RPMI7951 (cell line): ENCODE measurements at places on chromosomes 7 and 10. TPM values are rescaled to one million over a fixed set of nuclear protein-coding genes. Genes with fewer than 3 reads are reported as not detected.
A peak's percentile ranks its signal among the peaks of the same experiment; 100 is the strongest.

DNA sequence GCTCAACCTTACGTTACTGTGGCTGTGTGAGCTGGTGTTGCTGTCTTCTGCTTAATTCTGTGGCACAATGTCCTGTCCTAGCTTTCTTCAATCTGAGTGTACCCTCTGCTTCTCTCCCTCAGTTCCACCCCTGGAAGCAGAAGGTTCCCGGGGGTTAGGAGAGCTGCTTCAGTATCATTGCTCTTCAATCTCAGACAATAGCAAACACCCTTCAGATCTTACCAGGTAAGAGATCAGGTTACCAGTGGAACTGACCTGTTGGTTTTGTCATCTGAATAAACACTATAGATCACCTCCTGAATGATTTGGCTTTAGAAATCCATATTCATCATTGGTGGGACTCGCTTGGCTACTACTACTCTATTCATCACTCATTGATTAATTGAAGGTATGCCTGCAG is 48.4 kb downstream of the DNAJB9 start:
- DNase-seq, result no peak

GRCh38 chr7:151256410-151257045 is 8.0 kb upstream of the SMARCD3 start:
- no peak for DNase-seq

- DNase-seq, result no peak
These were observed 8.0 kb upstream of the KCNIP2 start for GRCh38 chr10:101851411-101852116.

Gene AGMO
- 1.1 and 1.4 TPM in 2 replicates for total RNA-seq

DNA sequence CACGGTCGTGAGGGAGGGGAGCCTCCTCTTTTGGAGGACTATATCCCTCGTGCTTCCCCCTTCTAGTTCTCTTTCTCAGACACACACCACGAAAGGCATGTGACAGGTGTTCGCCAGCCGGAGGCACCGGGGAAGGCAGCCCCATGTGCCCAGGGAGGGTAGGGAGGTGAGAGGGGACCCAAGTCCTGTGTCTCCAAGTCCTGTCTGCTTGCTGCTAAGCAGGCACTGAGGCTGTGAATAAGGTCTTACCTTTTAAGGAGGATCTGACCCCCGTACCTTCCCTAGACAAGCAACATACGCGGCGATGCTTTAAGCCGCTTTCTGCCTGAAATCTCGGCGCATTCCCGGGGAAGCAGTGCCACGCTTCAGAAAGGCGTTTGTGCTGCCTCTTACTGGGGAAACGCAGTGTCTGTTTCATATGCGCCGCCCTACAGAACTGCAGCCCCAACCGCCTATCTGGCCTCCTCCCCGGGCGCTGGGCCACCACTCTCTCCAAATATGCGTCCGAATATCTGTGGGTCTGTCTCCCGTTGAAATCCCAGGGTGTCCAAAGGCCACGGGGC is 770 bp downstream of the PLXNA4 start:
- DNase-seq, result peak; percentile 61

GRCh38 chr10:97361537-97361901 is 27.0 kb upstream of the FRAT2 start:
- DNase-seq, result no peak

Gene EGR2
- 2.3 and 5.9 TPM in 2 replicates for total RNA-seq

Gene HHEX
- total RNA-seq, result 0.60 and 1.2 TPM in 2 replicates

DNA sequence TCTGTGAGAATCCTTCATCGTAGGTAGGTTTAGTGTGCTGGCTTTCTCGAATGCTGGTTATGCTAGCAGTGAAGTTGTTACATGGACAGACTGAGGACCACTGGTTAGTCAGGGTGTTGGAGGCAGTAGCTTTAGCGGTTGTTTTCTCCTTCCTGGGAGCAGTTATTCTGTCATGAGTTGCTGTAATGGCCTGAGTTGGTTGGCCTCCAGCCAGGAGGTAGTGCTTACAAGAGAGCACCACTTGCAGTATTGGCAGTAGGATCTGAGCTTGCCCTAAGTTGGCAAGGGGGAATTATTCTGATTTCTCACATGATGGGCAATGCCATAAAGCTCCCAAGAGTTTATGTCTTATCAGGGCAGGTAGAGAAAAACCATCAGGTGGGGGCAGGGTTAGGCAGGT is 58.0 kb downstream of the IPMK start:
- peak; percentile 2 for DNase-seq

DNA sequence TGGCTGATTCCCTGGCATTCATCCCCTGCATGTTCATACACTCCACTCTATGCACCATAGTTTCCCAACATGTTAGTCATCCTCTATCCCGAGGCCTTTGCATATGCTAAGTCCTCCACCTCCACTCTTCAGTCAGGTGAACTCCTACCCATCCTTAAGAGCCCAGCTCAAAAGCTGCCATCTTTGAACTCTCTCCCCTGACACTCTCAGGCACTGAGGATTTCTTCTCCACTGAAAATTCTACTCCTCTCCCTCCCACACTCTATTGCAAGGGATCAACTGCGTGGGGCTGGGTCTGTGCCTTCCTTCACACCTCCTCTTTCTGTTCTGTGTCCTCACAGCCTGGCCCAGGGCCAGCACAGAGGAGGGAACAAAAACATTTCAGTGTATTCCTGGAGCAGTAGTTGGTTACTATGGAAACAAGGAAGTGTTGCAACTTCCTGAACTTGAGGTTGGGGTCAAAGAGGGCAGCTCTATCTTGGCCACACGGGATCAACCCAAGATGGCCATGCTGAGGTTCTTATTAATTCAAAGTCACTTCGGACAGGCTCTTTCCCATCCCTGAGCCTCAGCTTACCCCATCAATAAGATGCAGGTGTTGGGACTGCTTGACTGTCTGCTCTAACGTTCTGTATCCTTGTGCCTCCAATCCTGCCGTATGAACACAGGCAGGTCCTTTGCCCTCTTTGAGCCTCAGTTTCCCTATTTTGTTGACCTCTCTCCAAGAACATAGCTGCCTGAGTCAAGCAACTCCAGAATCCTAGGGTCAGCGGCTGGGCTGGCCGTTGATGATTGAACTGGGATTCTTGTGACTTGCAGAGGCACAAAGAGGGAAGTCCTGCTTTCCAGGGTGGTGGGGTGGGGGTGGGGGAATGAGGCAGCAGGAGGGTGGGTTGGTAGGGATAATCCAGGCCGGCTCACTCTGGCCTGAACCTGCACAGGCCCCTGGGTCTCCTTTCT is 15.5 kb downstream of the ZMIZ1 start:
- DNase-seq, result peak; percentile 94

- no peak for DNase-seq
These were observed 192.8 kb upstream of the AKR1E2 start for GRCh38 chr10:4633186-4633585.

Gene PPP1R17
- total RNA-seq, result not detected in 2 replicates

Gene PKD2L1
- total RNA-seq, result not detected in 2 replicates

Gene SMARCD3
- total RNA-seq, result 12.6 and 13.2 TPM in 2 replicates
